CD4-positive, alpha-beta T cell treated with Interleukin-6 for 4 hours (primary cell): ENCODE measurements at places on chromosomes 16 and 17.

DNA sequence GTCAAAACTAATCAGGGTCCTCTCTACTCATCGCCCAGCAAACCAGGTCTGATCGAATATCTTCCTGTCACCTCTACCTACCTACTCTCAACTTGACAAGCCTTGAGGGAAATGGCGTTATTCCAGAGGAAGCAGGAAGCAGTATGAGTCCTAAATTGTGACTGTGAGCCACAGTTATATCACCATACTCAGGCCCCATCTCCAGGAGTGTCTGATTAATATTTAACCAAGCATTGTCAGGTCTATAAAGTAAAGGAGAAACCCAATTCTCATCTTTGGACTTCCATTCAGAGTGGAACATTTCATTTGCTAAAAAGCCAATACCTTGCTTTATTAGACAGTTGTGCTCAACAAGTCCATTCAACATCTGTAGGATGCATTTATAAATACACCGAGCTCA lies 17.8 kb upstream of the CLEC3A start:
- no peak for DNase-seq

DNA sequence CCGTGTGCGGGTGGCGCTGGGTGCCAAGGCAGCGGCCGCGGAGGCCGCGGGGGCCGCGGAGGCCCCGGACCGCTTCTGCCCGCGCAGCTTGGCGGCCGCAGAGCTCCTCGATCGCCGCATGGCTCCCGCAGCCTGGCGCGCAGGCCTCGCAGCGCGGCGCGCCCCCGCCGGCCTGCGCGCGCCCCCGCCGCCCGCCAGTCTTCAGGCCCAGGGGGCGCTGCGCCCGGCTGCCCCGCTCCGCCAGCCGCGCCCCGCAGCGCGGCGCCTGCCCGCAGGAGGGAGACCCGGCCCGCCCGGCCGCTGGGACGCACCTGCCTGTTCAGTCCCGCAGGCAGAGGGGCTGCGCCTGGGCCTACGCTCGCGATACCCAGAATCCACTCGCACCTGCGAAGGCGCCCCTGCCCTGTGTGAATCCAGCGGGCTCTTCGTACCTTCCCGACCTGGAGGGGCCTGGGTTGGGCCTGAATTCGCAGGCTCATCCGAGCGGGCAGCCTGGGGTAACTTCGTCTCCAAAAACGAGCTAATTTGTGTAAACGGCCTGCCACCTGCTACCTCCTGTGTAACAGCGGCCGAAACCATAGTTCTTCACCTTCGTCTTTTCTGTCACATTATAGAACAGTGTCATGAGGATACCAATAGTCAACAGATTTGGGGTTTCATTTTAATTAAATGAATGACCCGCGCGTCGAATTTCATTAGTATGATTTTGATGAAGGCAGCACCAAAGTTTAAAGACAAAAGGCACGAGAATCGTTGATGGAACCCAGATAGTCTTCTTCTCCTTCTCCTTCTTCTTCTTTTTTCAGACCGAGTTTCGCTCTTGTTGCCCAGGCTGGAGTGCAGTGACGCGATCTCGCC lies at the start of gene CENPV:
Gene CENPV, minus strand, starts transcription at position 153 of the 858 bp plus-strand sequence. Its CDS starts 33 bp downstream, at position 120.
- peak; percentile 78 for DNase-seq

DNA sequence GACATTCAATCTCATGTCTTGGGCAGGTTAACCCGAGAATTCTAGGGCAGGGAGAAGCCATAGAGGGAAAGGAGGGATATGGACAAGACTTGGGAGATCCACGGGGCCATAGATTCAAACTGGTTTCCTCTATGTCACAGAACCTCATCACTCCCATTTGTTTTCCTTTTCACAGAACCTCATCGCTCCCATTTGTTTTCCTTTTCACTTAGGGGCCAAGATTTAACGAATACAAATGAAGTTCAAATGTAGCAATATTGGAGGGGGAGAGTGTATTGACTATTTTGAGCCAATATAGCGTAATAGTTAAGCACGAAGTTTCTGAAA lies 39.3 kb upstream of the LONP2 start:
- no peak for DNase-seq

DNA sequence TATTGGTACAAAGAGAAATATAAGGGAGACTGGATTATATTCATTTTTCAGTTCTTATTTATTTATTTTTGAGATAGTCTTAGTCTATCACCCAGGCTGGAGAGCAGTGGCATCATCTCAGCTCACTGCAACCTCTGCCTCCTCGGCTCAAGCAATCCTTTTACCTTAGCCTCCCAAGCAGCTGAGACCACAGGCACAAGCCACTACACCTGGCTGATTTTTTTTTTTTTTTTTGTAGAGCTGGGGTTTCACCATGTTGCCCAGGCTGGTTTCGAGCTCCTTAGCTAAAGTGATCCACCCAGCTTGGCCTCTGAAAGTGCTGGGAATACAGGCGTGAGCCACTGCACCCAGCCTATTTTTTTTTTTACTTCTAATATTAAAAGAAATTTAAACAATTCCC lies 40.1 kb upstream of the USP7 start:
- DNase-seq, result no peak

- DNase-seq, result no peak
Observed at GRCh38 chr17:42041619-42042018, 8.8 kb downstream of the C17orf113 start.

DNA sequence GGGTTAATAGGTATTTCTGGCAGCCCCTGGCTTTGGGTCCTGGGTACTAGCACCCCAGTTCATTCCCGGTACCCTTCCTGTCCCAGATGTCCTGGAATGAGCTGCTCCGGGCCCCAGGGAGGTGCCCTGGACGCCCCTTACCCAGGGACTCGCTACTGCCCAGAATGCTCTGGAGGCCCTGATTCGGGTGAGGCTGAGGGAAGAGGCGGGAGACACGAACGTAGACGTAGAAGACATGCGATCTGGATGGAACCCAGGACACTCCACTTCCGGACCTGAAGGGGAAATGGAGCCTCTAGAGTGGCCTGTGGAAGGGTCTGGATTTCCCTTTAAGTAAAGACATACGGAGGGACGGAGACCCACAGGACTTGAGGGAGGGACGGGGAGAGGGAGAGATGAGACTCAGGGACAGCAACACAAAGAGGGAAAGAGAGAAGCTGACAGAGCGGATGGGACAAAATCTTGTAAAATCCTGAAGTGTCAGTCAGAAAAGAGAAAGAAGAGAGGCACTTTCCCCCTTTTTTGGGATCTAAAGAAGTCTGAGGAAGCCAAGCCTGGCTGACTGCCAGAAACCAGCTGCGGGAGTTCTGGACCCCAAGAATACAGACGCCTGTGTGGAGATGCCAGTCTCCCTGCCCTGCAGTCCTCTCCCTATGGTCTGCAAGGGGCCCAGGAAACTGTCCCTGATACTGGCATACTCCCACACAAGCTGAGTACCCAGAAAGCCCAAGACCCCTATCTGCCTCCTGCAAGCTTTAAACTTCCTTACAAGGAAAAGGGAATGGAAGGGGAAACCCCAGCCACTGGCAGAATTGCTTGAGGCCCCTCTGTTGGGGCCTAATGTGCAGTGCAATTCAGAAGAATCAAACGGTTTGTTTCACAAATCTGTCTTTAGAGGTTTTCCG lies 1.0 kb upstream of the HOXB13 start:
- DNase-seq, result no peak

DNA sequence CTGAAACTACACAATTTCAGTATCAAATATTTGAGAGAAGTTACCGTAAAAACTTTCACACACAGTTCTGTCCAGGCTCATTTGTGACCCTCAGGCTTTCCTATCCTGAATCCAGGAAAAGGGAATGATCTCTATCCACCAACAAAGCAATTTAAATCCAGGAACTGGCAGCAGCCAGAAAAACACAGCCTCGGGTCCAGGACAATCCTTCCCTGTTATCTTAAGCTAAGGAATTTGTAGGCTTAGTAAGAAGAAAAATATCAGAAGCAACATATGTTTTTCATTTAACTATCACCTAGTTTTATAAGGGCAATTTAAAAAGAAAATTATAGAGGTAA lies 47.1 kb downstream of the TEX2 start:
- no peak for DNase-seq

DNA sequence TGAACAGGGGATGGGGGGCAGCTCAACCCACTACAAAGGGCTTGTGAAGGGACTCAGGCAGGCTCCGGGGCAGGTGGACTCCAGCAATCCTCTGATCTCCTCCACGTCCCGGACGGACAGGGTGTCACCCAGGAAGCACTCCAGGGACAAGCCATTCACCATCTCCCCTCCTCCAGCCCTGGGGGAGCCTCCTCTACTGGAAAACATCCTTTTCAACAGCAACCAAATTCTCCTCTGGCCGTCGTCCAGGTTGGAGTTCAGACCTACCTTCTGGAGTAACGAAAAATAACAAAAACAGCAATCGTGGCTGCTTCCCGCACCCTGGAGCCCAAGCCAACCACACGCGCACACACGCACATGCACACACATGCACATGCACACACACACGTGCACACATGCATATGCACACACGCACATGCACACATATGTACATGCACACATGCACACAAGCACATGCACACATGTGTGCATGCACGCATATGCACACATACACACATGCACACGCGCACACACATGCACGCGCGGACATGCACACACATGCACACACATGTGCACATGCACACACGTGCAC lies 8.9 kb upstream of the RBFOX3 start:
- DNase-seq, result no peak

DNA sequence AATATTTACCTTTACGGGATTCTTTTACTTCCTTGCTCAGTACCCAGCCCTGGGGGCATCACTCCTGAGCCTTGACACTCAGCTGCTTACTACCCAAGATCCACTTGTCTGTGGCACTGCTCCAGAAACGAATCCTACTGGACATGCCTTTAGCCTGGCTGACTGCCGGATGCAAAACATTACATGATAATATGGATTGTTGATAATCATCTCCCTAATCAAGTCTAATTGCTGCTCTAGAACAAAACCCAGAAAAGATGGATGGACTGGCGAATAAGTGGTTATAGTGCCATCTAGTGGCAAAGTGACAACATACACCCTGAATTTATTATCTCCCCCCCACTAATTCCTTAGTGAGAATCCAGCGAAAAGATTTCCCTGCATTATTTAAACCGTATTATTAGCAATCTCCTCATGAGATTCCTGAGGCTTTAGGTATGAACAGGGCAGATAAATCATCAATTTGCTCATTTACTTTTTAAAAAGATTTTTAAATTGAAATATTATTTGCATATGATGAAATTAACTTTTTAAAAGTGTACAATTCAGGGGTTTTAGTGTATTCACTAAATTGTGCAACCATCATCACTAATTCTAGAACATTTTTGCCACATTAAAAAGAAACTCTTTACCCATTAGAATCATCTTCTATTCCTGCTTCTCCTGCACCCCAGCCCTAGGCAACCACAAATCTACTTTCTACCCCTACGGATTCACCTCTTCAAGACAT lies 61.6 kb downstream of the RGS9 start:
- DNase-seq, result peak; percentile 11

GRCh38 chr16:7452090-7452489 lies 119.4 kb downstream of the RBFOX1 start:
- no peak for DNase-seq

DNA sequence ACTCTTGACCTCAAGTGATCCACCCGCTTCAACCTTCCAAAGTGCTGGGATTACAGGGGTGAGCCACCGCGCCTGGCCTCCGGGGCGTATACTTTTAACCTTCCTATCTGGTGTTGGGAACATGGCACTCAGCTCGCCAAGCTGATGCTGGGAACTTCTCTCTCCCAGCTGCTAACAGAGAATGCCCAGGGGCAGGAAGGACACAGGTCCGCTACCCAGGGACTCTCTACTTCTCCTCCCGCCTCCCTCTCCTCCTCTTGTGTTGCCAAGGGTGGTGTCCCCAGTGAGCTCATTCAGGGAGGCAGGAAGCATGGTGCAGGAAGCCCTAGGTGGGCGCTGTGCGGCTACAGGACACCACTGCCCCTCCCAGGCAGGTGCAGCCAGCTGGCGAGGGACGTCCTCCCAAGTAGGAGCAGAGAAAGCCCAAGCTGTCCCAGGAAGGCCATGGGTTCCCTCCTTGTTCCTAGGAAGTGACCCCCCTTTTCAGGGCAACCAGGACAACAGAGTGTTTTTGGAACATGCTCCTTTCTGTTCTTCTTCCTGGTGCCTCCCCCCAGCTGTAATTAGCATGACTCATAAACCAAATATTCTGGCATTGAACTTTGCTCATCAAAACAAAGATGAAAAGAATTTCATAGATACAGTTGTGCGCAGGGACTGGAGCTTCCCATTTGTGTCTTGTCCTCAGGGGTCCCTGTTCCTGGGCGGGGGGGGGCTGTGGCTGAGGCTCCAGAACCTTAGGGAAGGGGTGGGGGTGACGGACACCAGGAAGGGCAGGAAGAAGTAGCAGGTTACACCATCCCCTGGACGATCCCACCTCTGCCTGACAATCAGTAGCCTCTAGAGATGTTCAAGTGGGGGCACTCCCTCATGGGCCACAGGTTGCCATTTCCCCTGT lies 2.7 kb downstream of the C1QTNF1 start:
- no peak for DNase-seq

GRCh38 chr17:74815550-74816370 lies 39.6 kb upstream of the NAT9 start:
- DNase-seq, result no peak

DNA sequence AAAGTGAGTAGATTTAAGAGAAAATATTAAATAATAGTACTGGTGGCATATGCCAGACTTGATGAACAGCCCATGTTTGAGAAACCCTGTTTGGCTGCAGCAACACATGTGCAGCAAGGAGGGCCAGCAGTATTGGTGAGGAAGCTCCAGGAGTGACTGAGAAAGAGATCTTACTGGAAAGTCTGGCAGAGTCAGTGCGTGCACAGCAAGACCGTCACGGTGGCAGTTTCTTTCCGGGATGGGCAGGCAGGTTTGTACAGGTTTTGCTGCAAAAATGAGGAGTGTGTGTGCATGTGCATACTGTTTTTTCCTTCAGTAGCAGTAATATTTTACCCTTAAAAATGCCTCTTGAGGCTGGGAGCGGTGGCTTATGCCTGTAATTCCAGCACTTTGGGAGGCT lies 41.4 kb downstream of the KSR1 start:
- no peak for DNase-seq

- no peak for DNase-seq
Observed at GRCh38 chr17:37820995-37821713, 76.3 kb upstream of the HNF1B start.
